ENCODE measurements at places on chromosomes 12 and 14.

DNA sequence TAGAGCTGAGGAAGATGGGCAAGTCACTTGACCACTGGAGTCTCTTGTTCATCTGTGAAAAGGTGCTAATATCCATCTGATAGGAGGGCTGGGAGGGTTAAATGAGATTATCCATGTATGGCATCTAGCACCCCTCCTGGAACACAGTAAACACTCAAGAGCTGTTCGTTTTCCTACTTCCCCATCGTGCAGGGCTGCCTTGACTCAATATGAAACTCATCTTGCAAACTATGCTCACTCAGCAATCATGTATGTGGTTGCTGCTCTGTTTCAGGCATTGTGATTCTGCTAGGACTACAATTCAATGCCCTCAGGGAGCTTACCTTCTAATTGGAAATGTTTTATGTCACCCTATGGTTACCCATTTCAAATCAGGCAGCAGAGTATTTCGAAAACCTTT is 395.6 kb downstream of the BCAT1 start:
- no peak for DNase-seq

GRCh38 chr14:95313707-95314106 is 6.0 kb downstream of the CLMN start:
- DNase-seq: no peak

DNA sequence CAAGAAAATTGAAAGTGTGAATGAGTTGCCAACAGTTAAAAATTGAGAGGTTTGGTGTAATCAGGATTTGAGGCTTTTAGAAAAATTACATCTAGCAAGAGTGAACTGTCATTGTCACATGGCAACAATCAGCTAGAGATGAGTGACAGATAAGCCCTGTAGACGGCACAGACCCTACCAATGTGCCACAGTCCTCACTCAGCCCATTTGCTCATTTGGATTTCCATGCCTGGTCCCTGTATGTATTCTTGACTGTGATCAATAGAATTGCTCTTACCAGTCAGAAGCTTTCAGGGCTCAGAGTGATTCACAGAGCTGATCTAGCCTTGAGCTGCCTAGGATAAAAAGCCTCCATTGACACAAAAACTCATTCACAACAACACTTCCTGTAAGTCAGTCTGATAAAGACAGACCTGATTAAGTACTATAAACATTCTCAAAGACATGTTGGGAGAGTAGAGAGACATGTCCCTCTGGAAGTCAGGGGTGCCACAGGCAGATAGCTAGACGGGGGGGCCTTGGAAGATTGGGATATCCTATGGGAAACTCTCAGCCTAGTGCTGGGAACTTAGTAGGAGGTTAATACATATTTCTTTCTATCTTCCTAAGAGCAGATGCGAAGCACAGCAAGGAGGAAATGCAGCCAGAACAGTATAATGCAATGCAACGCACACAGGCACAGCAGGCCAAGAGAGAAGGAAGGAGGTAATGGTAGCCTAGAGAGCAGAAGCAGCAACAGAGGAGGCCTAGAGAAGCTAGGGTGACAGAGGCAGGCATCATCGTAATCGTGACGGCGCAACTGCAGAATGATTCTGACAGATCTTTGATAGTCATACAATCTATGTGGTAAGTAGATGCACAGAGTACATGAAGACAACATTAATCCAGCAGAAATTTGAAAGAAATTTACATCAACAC is 2.0 kb upstream of the PELI2 start:
- DNase-seq: no peak

DNA sequence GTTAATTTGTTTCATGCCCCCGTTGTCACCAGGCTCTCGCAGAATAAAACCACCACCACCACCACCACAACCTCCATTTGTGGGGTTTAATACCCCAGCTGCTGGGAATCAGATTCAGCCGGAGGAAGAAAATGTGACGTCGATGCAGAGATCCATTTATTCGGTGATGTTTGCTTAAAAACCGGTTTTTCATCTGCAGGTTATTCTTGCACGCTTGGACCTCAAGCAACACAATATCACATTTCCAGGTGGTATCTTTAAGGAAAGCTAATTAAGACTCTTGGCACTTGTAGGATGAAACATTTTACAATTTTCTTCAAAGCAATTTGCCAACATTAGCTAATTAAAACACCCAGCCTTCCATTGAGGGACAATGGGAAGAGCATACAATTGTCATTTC is 39.8 kb downstream of the SPRING1 start:
- DNase-seq: no peak

- no peak for DNase-seq
Measured at GRCh38 chr14:55062517-55063351, 11.3 kb downstream of the MAPK1IP1L start.

DNA sequence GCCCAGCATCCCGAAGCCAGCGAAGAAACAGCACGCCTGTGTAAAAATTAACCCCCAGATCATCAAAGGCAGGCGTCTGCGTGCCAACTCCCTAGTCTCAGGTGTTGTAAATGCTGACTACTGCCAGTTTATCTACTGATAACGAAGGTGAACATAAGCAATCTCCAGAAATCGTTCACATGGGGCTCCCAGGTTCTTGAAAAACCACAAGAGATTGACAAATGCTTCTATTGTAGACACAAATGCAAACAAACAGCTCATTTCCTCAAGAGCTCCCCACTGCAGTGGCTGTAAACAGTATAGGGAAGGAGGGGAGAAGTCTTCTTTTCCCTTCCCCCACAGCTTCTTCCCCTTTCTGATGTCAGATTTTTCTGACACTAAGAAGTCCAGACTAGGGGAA is 5.3 kb upstream of the PLEKHG3 start:
- no peak for DNase-seq

GRCh38 chr12:29572464-29572863 is 75.0 kb upstream of the OVCH1 start:
- DNase-seq: no peak

DNA sequence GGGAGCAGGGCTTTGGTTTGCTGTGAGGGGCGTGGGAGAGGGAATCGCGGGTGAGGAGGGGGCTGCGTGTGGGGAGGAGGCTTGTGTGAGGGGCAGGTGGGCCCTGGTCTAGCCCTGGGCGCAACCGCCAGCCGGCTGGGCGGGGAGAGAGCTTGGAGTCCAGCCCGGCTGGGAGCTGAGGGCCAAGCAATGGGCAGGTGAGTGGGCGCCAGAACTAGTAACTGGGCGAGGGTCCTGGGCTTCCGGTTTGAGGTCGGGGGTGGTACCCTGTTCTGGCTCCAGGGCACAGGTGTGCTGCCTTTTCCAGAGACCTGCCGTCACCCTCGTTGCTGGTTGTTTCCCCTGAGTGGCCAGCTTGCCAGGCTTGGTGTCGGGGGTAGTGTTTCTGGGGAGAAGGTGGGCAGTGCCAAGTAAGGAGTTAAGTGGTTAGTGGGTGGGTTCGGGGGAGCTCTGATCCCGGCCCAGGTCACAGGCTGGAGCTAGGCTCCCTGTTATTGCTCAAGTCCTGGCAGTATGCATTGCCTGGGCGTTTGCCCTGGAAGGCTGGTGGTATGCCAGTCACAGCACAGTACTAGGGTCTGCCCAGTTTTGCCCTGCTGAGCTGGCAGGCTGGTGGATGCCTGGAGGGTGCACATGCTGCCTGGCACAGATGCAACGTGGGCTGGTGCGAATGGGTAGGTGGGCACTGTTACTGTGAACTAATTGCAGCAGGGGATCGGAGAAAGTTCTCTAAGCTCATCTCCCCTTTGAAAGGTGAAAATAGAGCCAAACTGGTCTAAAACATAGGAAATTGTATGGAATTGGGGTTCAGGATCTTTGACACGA is 683 bp downstream of the CIPC start:
- DNase-seq: no peak

Data from natural killer cell treated with Interleukin-12 subunit alpha and Interleukin-12 subunit beta and Interleukin-15 and Interleukin-18, amount 100 ng/mL, for 72 hours (primary cell).